ENCODE measurements at places on chromosomes 5 and 9. TPM values are rescaled to one million over a fixed set of nuclear protein-coding genes. Genes with fewer than 3 reads are reported as not detected.

The ALDH1A1 gene
- total RNA-seq = 20.8 TPM

The GFM2 gene
- total RNA-seq = 60.4 TPM

The PCDHGC3 gene
- total RNA-seq = 69.0 TPM

The TERT gene
- under 0.01 TPM for total RNA-seq

The C9orf50 gene
- 0.23 TPM for total RNA-seq

The CARD9 gene
- 2.3 TPM for total RNA-seq

The EGFLAM gene
- 5.8 TPM for total RNA-seq

The MARCOL gene
- not detected for total RNA-seq

The PDE6A gene
- not detected for total RNA-seq

The IL7R gene
- 0.46 TPM for total RNA-seq

The PCDHGB5 gene
- 24.0 TPM for total RNA-seq

The PLPP7 gene
- total RNA-seq = 9.2 TPM

The HTR1A gene
- total RNA-seq = 5.5 TPM

The OSMR gene
- total RNA-seq = 2.8 TPM

The TRAF2 gene
- 10.1 TPM for total RNA-seq

The PCDHGA1 gene
- 4.2 TPM for total RNA-seq

The WNT8A gene
- 0.23 TPM for total RNA-seq

The ELAVL2 gene
- total RNA-seq = 351 TPM

The CHSY3 gene
- 18.9 TPM for total RNA-seq

The FAM163B gene
- 11.3 TPM for total RNA-seq

The TXNDC8 gene
- total RNA-seq = not detected

The IFNA7 gene
- total RNA-seq = not detected

The DUSP1 gene
- 38.5 TPM for total RNA-seq

The PCDHGB2 gene
- total RNA-seq = 7.6 TPM

The PCDHB4 gene
- 5.3 TPM for total RNA-seq

The PCDHA2 gene
- 10.4 TPM for total RNA-seq

The MSANTD3 gene
- total RNA-seq = 74.7 TPM

The UBAP1 gene
- total RNA-seq = 36.7 TPM

The LVRN gene
- total RNA-seq = 1.8 TPM

The CARTPT gene
- total RNA-seq = 2.3 TPM

The PCDHA9 gene
- total RNA-seq = 11.3 TPM

The SARDH gene
- total RNA-seq = 4.2 TPM

The SEC24A gene
- total RNA-seq = 26.1 TPM

The INSYN2B gene
- total RNA-seq = 7.4 TPM

The ZBED3 gene
- 4.4 TPM for total RNA-seq

The ZNG1E gene
- total RNA-seq = 69.2 TPM

The CLINT1 gene
- total RNA-seq = 66.9 TPM

The LPCAT1 gene
- 181 TPM for total RNA-seq

The LYSMD3 gene
- total RNA-seq = 22.4 TPM

Measured in diencephalon (tissue), 1 donor.